Nucleus accumbens (tissue), 56 donors: ENCODE measurements at places on chromosomes 12 and 14.

DNA sequence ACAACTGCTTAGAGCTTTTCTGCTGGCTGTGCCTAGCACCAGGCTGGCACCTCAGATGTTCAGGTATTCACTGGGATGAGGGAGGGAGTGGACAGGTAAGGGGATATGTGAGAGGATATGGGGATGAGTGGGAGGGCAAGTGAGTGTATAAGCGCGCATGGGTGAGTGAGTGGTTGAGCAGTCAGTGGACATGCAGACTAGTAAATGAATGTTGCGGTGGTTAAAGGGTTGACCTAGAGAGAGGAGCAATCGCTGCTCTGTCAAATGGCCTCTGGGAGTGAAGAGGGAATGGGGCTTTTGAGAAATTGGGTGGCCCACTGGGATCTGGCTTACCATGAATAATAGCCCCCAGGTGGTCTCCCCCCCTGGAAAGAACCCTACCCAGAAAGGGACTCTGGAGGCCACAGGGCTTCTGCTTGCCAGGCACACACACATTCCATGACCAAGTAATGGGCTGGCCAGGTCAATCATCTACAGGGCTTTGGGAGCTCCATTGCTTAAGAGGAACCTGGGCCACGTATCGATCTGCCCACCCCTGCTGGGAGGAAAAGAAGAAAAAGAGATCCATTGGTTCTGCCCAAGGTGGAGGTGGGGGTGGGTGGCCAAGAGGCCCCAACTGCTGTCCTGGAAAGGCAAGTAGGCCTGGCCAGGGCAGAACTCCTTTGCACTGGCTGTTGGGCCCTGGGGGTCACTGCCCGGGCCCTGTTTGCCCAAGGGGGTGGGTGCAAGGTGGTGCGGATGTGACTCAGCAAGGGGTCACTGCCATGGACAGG lies 30.8 kb upstream of the ZFP36L1 start:
- no peak for DNase-seq

- no peak for DNase-seq
These were observed 17.6 kb downstream of the LACRT start for GRCh38 chr12:54616933-54617680.

- no peak for DNase-seq
These were observed 32.8 kb upstream of the BATF start for GRCh38 chr14:75489480-75489837.

DNA sequence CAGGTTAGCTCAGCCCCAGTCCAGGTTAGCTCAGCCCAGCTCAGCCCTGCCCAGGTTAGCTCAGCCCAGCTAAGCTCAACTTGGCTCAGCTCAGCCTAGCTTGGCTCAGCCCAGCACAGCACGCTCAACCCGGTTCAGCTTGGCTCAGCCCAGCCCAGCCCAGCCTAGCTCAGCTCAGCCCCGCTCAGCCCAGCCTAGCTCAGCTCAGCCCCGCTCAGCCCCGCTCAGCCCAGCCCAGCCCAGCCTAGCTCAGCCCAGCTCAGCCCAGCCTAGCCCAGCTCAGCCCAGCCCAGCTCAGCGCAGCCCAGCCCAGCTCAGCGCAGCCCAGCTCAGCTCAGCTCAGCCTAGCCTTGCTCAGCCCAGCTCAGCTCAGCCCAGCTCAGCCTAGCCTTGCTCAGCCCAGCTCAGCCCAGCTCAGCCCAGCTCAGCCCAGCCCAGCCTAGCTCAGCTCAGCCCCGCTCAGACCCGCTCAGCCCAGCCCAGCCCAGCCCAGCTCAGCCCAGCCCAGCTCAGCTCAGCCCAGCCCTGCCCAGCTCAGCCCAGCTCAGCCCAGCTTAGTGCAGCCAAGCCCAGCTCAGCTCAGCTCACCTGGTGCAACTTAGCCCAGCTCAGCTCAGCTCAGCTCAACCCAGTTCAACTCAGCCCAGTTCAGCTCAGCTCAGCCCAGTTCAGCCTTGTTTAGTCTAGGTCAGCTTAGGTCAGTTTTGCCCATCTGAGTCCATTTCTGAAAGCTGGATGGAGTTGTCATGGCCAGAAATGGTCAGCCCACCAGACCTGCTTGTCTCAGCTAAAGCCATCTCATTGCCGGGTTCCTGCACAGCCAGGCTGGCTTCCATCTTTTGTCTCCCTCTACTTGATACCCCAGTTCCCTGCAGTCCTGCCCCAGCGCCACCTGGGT lies 333.6 kb downstream of the TMEM121 start:
- no peak for DNase-seq
